HT1080 (cell line): ENCODE measurements at places on chromosomes 11 and 22. TPM values are rescaled to one million over a fixed set of nuclear protein-coding genes. Genes with fewer than 3 reads are reported as not detected.

- DNase-seq = no peak
Measured at GRCh38 chr11:125207866-125208425, 43.4 kb downstream of the PKNOX2 start.

- no peak for DNase-seq
Measured at GRCh38 chr11:93303689-93304088, 26.9 kb upstream of the DEUP1 start.

- DNase-seq = peak; percentile 87
Measured at GRCh38 chr11:16184588-16184987, 171.8 kb downstream of the SOX6 start.

GRCh38 chr22:32531931-32532819 is 57.6 kb downstream of the FBXO7 start:
- DNase-seq = peak; percentile 80

- DNase-seq = no peak
Measured at GRCh38 chr11:103703437-103703836, 333.0 kb upstream of the DDI1 start.

BIK gene
- total RNA-seq = 0.14 and 0.50 TPM in 2 replicates

DNA sequence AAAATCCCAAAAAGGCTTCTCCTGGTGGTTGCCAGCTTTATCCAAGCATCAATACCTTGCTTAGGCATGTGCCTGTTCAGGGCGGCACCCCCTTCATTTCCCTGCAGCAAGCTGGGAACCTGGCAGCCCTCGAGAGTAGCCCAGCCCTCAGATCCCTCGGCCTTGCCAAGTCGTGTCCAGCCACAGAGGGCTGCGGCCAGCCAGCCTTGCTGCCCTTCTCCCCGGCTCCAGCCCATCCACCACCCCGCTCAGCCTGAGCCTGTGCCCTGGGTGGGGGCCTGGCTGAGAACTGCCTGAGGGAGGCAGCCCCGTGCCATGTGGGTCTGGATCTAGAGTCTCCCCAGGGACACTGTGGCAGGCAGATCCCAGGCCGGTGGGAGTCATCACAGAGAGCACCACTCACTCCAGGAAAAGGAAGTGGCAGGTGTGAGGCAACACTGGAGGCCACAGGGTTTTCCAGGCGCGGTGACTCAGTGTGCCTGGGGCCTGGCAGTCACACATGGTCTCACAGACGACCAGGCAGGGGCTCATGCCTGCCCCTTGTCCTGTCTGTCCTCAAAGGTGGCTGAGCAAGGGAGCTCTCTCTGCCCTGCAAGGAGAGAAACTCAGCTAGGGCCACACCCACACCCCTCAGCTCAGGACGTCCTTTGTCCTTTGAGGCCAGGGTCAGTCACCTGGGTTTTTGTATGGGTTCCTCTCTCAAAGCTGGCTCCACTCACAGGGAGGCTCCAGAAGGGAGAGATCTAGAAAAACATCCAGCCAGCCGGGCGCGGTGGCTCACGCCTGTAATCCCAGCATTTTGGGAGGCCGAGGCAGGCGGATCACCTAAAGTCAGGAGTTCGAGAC is 12.2 kb upstream of the CDC42BPG start:
- DNase-seq = peak; percentile 98

ANO1 gene
- 0.13 and 0.26 TPM in 2 replicates for total RNA-seq

GRCh38 chr22:50192436-50193204 is 6.9 kb downstream of the TRABD start:
- DNase-seq = no peak

VSIG10L2 gene
- not detected in 2 replicates for total RNA-seq

GRCh38 chr22:49825944-49826602 is 1.6 kb downstream of the BRD1 start:
- peak; percentile 31 for DNase-seq

DNA sequence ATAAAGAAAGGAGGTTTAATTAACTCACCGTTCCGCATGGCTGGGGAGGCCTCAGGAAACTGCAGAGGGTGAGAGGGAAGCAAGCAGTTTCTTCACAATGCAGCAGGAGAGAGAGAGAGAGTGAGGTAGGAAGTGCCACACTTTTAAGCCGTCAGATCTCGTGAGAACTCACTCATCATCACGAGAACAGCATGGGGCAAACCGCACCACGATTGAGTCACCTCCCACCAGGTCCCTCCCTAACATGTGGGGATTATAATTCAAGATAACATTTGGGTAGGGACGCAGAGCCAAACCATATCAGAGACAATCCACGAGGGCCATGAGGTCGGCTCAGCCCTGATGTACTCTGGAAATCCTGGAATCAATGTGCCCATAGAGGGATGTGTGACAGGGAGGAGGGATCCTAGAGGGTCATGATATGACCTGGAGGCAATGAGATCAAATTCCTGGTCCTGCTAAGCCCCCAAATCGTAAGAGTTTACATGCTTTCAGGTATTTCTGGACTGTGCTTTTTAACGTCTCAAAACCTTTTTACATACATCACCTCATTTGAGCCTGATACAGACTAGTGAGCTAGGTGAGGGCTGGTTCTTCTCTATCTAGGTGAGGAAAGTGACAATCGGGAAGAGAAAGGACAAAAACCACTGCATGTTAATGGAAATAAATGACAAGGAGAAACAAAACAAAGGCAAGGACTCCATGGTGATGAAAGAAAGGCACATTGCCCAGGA is 19.5 kb upstream of the RASSF10 start:
- peak; percentile 45 for DNase-seq

GRCh38 chr22:41505511-41506220 is 36.7 kb downstream of the ACO2 start:
- DNase-seq = no peak

GRIK4 gene
- not detected in 2 replicates for total RNA-seq

SYT12 gene
- total RNA-seq = 0.03 TPM in 1 of 2 replicates, not detected in the other

GRCh38 chr11:78414321-78415051 is 3.1 kb downstream of the GAB2 start:
- DNase-seq = no peak

MPST gene
- 127 and 145 TPM in 2 replicates for total RNA-seq

OR52B6 gene
- total RNA-seq = not detected in 2 replicates

PRG3 gene
- total RNA-seq = not detected in 2 replicates

KRTAP5-11 gene
- total RNA-seq = not detected in 2 replicates

- no peak for DNase-seq
Measured at GRCh38 chr11:32752001-32752400, 42.5 kb downstream of the CCDC73 start.

DNA sequence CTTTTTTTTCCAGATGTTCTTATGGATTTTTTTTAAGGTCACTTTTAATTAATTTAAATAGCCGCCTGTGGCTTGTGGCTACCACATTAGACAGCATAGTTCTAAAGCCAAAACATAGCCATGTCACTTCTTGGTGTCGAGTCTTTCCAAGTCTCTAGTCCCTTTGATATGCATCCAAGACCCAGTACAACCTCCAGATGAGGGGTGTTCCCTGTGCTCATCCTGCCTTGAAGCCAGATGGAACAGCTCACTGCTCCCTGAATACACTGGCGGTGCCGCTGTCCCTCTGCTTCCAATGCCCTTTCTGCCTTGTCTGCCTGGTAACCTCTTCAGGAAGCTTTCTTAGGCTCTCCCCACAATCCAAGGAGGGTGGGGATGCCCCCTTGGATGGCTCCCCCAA is 338.0 kb downstream of the TENM4 start:
- DNase-seq = no peak

DNA sequence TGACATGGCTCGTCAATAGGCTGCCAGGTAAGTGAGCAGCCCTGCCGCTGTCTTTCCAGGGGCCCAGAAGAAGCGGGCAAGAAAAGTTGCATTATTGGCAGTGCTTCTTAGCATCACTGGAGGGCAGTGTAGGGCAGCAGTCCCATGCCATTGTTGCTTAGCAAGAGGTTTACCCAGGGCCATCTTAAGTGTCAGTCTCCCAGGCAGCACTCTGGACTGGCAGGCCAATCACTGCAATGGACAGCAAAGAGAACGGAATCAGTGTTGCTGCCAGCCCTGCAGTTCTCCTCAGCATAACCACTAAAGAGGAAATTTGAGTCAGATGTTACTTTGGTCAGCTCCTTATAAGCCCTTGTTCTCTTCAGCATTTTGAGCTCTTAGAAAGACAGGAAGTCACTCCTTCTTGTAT is 13.4 kb upstream of the GRK2 start:
- peak; percentile 45 for DNase-seq

DNA sequence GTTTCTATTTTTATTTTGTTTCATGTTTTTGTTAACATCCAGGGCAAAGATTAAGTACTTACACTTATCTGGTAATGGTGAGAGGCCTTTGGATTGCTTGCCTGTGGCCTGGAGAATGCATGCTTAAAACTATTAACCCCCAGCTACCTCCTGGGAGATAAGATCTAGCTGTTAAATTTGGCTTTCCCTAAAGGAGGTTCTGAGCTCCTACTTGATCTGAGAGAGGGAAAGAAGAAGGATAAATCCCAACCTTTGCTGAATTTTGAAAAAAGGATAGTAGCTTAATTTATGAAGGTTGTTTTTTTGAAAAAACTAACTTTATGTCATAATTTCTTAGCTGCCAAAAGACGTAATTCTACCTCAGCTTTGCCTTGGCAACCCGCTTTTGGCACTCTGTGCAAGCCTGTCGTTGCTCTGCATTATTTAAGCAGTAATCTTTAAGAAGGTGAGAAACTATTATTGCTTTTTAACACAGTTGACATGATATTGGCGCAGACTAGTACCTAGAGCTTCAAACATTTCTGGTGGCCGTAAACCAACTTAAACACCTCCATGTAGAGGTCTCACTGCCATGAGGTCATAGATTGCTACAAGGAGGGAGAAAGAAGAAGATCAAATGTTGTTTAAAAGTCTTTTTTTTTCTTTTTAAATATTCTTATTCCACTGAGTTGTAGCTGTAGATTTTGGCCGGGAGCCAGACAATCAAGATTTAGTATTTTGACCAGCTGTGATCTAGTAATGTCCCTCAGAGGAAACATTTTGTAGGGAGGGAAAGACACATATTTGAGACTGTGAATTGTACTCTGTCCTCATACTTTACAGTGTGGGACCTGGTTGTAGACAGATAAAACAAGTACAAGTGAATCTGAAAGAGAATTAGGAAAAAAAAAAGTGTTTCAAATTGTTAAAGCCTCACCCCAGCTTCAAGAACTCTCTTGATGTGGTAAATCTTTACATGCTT is 74.4 kb downstream of the WNT11 start:
- DNase-seq = no peak

DNA sequence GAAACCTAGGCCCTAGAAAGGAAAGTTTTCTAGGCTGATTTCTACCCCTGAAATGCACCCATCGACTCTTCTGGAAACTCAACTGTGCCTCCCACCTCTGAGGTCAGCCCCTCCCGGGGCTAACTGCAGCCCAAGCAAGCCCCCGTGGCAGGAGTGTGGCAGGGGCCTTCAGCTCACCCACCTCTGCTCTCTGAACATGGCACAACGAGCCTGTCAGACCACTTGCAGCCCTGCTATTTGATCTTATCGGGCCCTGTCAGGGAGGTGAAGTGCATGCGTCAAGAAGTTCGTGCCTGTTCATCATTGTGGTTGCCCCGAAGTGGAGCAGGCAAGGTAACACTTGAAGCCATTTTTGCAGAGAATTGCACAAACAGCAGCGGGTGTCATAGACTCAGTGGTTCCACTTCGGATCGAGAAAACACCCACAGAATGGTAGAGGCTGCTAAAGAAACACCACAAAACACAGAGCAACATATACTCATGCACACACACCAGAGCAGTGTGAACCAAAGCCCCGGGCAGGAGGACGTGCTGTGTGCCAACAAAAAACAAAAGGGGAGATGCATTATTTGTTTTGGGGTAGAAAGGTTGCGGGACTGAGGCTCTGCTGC is 262.7 kb downstream of the ETS1 start:
- DNase-seq = no peak

GRCh38 chr11:64095273-64095817 is 59.6 kb downstream of the FLRT1 start:
- no peak for DNase-seq

DNA sequence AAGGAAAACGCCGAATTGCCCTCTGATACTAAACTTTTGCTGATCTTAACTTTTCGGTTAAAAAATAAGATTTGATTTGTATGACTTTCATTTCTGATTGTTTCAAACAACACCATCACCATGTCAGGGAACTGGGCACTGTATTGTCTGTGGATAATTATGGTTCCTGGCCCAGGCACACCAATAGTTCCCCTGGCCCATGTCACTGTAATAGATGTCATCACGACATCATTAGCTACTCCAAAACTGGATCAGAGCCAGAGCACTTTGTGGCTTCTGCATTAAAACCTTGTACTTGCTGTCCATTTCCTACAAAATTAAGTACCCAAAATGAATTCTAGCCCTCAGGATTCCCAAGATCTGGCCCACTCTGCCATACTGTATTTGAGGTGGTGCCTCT is 119.5 kb upstream of the NARS2 start:
- DNase-seq = no peak

GGT1 gene
- total RNA-seq = 3.7 and 8.5 TPM in 2 replicates

- no peak for DNase-seq
Measured at GRCh38 chr11:41461057-41461681, 1.7 kb upstream of the LRRC4C start.

DNA sequence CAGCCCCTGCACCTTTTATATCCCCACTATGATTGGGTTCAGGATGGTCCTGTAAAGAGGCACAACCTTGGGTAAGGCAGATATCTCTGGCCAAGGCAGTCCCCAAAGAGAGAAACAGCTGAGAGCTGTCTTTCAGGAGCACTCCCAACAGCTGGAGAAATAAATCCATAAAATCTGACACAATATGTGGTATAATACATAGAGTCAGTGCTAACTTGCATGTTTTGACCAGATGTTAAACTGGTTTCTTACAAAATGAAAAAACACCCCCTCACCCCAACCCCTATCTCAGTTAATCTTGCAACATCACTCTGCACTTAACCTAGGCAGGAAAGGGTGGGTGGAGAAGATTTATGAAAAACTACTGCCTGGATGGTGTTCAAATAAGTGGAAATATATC is 44.0 kb upstream of the C11orf87 start:
- DNase-seq = no peak

GRCh38 chr11:95299078-95299679 is 68.2 kb upstream of the SESN3 start:
- no peak for DNase-seq

- DNase-seq = peak; percentile 81
Measured at GRCh38 chr11:119417726-119418540, 5.0 kb downstream of the THY1 start.

DNA sequence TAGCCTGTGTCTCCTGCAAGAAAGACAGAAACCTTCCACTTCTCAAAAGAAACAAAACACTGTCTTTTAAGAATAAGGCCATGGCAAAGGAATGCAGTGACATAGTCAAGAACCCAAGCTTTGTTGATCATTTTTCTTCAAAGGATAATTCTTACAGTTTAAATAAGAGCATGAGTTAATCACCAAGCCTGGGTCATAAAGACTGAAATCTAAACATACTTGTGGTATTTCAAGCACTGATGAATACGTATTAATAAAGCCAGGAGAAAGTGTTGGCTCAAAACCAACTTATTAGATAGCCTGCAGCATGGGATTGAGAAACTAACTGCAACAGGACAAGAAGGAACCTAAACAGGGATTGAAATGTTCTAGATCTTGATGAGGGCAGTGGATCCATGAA is 143.3 kb upstream of the MTNR1B start:
- DNase-seq = no peak

DNA sequence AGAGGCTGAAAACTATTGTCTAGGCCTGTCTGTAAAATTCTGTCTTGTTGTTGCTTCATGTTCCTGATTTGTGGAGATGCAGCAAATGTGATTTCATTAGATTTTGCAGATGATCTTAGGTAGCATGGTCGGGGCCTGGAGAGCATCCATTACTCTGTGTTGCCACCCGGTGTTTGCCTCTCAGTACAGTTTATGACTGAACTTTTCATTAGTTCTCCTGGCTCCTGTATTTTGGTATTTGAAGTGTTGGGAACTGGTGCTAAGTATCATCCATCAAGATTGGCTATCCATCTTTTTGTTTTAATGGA is 7.7 kb downstream of the YWHAH start:
- no peak for DNase-seq
